ENCODE measurements at places on chromosomes 4 and X.

GRCh38 chr4:189177130-189177529 lies 763.5 kb upstream of the FRG1 start:
- no peak overlapping the region for H3K27ac ChIP-seq
- peaks cover 9% of the 10 kb centered on the region for H3K27me3 ChIP-seq
- no peaks in the 10 kb centered on the region for H3K36me3 ChIP-seq
- no peak overlapping the region for H3K4me3 ChIP-seq

GRCh38 chr4:168167714-168168284 lies 75.5 kb downstream of the ANXA10 start:
- no peaks in the 10 kb centered on the region for H3K36me3 ChIP-seq
- H3K4me3 ChIP-seq, result no peak overlapping the region
- no peaks in the 10 kb centered on the region for H3K27me3 ChIP-seq

DNA sequence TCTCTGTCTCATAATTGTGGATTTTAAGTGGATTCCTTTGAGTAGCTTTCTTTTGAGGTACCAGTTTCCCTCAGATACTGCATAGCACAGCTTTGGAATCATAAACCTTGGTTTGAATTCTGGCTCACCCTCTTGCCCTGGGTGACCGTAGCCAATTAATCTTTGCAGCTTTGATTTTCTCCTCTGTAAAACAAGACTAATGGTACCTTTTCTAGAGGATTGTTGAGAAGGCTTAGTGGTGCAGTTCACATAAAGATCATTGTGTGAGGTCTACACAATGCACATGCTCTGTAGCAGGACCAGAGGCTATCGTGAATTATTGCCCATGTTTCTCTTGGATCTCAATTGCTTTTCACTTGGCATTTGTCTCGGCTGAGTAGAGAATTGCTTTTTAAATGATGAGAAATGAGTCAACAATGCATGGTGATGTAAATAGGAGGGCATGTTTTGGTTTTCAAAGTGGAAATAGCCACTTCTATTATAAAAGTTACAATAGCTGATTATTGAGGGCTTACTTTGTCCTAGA lies 47.9 kb downstream of the TMEM131L start:
- H3K27ac ChIP-seq, result no peak overlapping the region
- no peaks in the 10 kb centered on the region for H3K36me3 ChIP-seq
- H3K4me3 ChIP-seq, result no peak overlapping the region

GRCh38 chrX:45718676-45719075 lies 518.0 kb upstream of the DIPK2B start:
- H3K36me3 ChIP-seq, result no peaks in the 10 kb centered on the region
- no peaks in the 10 kb centered on the region for H3K4me1 ChIP-seq
- H3K4me3 ChIP-seq, result no peak overlapping the region
- H3K27me3 ChIP-seq, result no peaks in the 10 kb centered on the region

DNA sequence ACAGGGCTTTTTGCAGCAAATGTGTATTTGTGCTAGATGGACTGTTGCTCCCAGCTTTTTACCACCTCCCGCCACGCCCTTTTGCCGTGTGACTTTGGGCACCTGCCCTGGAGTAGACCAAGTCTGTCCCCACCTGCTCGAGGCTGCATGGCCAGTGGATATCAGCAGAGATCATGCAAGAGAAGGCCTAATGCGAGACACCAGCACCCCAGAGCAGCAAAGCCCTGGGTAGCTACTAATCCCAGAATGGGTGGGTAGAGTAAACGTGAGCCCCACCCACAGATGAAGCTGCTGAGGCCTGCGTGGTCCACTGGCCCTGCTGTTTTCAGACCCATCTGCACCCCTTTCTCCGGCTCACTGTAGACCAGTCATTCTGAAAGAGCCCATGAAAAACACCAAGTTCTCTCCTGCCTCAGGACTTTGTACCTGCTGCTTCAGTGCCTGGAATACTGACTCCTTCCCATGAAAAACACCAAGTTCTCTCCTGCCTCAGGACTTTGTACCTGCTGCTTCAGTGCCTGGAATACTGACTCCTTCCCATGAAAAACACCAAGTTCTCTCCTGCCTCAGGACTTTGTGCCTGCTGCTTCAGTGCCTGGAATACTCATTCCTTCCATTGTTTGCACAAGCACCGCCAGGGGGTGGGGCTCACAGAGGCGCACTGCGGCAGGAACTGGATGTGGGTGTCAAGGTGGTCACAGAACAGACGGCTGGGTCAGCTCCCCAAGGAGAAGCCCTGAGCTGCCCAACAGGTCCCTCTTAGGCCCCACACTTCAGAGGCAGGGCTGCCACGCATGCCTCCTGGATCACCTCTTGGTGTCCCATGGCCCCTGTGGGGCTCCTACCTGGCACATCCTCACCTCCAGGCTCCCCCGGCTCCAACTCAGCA lies 5.1 kb upstream of the TNIP2 start:
- H3K36me3 ChIP-seq, result no peaks in the 10 kb centered on the region
- H3K4me3 ChIP-seq, result no peak overlapping the region
- peak; percentile 57 for DNase-seq
- no peak overlapping the region for H3K27ac ChIP-seq
- no peaks in the 10 kb centered on the region for H3K4me1 ChIP-seq
